ENCODE measurements at places on chromosomes 1 and 21. TPM values are rescaled to one million over a fixed set of nuclear protein-coding genes. Genes with fewer than 3 reads are reported as not detected.

RHOC gene
- polyA plus RNA-seq = 76.9 TPM

GRCh38 chr1:170306948-170307347, 161.2 kb downstream of the NTMT2 start:
- DNase-seq = no peak

CYP2J2 gene
- 1.4 TPM for polyA plus RNA-seq

TTC34 gene
- 0.01 TPM for polyA plus RNA-seq

LMX1A gene
- 0.07 TPM for polyA plus RNA-seq

PRDM16 gene
- 0.31 TPM for polyA plus RNA-seq

- no peak for DNase-seq
Observed at GRCh38 chr1:226302731-226303130, 6.2 kb downstream of the LIN9 start.

GRCh38 chr1:106620521-106620954, 435.9 kb upstream of the PRMT6 start:
- no peak for DNase-seq

- DNase-seq = no peak
Observed at GRCh38 chr1:20174937-20175666, 10.8 kb upstream of the UBXN10 start.

LCE1C gene
- polyA plus RNA-seq = not detected

RNF186 gene
- polyA plus RNA-seq = not detected

SMCP gene
- polyA plus RNA-seq = not detected

SPRR4 gene
- not detected for polyA plus RNA-seq

GRCh38 chr1:2375246-2375922, 16.0 kb downstream of the MORN1 start:
- DNase-seq = peak; percentile 28

RFX5 gene
- 8.5 TPM for polyA plus RNA-seq
